ENCODE measurements at places on chromosomes 4 and X.

- no peak for DNase-seq
Observed at GRCh38 chrX:87900320-87900908, 382.8 kb downstream of the KLHL4 start.

GRCh38 chrX:12379671-12380070 lies 241.4 kb downstream of the FRMPD4 start:
- no peak for DNase-seq

GRCh38 chr4:17347445-17347844 lies 164.4 kb downstream of the QDPR start:
- DNase-seq, result peak; percentile 19

DNA sequence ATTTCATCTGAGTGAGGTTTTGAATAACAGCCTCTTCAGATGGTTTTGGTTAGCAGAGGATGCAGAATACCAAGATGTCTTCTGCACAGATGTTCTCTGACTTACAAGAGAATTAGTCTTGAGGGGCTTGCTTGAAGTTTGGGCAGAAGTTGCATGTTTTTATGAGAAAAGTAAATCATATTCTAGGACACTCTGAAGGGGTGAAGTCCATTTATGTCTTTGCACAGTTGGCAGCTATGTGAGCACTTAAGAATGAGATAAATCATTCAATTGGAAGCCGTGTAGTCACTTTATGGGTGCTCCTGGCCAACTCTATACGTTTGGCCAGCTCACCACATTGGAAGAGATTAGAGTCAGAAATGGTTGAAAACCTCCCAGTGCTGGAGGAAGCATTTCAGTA lies 252.7 kb upstream of the KCNIP4 start:
- no peak for DNase-seq

DNA sequence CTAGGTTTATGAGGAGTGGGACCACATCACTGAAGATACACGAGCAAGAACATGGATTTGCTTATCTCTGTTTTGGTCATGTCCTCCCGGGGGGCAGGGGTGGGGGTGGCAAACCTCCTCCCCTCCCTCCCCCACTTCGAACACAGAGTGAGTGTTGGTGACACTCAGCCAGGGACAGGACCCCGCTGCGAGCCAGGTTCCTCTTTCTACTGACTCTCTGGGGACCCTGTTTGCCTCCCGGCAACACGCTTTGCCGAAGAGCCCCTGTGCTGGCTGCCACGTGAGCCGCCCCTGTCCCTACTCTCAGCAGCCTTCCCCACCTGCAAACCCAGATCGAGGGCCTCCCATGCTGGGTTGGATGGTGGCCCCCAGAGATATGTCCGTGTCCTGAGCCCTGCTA lies 34.7 kb downstream of the P2RY8 start:
- no peak for DNase-seq

DNA sequence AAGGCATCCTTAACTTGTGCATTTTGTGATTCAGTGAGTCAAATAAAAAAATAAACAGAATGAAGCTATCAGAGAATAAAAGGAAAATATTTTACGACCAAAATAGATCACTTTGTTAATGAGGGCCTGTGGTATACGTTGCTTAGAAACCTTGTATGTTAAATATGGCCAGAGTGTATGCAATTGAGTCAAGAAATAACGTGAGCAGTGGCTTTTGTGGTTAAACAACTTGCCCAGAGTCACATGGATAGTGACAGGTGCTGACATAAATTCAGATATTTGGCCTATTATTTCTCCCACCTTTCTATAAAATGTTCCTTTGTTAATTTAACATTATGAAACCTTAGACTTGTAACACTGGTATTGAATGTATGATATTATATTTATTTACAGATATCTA lies 393.4 kb downstream of the PABPC4L start:
- DNase-seq, result no peak

DNA sequence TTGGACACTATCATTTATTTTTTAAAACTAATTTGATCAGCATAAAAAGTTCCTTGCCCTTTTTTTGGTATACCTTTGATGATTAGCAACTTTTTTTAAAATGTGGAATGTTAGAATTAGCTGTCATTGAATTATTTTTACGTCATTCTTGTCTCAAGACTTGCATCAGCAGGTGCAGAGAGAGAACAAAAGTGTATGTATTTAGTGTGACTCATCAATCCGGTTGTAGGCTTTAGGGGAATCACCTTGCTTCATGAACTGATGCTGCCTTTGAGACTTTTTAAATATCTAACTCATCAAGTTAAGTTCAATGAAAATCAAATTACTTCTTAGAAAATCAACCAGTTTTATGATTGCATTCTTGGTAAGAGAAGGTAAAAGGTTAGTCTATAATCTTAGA lies 125.1 kb downstream of the ARX start:
- no peak for DNase-seq

GRCh38 chrX:49039598-49040375 lies 3.4 kb downstream of the TFE3 start:
- DNase-seq, result peak; percentile 90

Data from fibroblast of gingiva (primary cell).